GM13976 (cell line): ENCODE measurements at places on chromosomes 12 and 14.

DNA sequence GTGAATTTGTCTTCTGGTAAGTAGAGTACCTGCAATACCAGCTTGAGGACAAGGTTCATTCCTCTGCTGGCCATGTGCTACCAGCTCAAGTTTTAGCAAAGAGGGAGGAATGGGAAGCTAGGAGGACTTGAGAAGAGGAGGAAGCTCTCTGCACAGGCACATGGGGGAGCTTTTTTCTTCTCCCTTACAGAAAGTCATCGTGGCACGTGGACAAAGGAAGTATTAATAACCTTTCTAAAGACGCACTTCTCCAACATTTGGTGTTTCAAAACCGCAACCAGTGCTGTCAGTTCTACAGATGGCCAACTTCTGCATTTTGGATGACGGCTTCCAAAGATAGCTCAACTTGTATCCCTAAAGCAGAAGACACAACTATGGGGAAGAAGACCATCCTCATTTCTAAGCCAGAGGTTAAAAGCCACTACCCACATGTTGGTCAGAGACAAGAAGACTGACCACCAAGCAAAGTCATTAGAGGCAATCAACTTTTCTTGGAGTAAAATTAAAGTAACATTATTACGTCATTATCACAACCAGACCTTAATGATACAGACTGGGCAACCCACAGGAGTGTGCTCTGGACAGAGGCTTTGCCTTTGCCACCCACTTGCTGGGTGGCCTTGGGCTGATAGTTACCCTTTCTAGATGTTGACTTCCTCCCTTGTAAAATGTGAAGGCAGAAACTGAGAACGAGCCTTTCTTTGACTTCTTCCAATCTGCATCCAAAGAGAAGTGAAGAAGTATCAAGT, 12.3 kb upstream of the TMED10 start:
- peak; percentile 46 for DNase-seq

DNA sequence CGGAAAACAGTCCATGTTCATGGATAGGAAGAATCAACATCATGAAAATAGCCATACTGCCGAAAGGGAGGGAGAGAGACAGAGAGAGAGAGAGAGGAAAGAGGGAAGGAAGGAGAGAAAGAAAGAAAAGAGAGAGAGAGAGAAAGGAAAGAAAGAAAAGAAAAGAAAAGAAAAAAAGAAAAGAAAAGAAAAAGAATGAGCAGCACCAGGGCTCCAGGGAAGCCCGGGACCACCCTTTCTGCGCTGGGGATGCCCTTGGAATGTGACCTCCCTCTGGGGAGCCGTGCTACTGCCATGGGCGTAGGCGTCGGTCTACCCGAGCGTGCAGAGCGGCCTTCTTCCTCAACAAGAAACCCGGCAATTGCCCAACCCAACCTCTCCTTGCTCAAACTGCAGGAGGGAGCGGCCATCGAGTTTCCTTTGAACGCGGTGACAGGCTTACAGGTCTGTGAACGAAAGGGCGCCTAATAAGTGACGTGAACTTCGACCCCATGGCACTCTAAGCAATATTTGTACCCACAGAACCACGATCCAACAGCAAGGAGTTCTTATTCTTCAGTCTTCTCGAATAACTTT, 16.9 kb downstream of the OR6S1 start:
- DNase-seq, result peak; percentile 55

- DNase-seq, result no peak
Observed at GRCh38 chr12:2154050-2154449, 101.3 kb downstream of the CACNA1C start.

- DNase-seq, result no peak
Observed at GRCh38 chr12:2076728-2077127, 23.9 kb downstream of the CACNA1C start.

DNA sequence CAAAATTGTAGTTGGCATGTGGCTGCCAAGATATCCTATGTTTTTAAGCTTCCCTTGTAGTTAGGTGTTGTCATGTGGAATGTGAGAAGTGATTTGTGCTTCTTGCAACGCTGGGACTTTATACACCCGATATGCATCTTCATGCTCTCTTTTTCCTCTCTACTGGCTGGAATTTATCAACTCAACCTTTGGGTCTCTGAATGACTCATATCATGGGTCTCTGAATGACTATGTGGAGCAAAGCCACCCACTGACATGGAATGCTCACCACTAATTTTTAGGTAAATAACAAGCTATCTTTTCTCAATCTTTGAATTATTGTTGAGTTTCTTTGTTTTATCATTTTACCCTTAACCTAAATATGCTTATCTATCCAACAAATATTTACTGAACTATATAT, 144.6 kb downstream of the ATP23 start:
- no peak for DNase-seq

GRCh38 chr12:41998436-41998835, 146.2 kb downstream of the GXYLT1 start:
- DNase-seq, result no peak

GRCh38 chr14:99718031-99718810, 34.1 kb downstream of the CYP46A1 start:
- peak; percentile 69 for DNase-seq

DNA sequence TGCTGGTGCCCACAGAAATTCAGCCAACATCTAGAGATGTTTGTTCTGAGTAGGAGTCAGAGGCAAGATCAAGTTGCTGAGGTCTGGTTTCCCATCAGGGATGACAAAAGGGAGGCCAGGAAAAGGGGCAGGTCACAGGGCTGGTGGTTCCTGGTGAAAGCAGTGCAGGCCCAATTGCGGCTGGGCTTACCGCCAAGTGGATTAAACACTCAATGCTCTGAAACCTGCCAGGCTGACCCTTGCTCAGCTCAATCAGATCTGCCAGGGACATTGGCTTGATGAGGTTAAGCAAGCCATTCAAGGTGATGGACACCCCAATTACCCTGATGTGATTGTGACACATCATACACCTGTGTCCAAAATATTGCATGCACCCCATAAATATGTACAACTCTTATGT, 5.5 kb upstream of the OAS1 start:
- no peak for DNase-seq

DNA sequence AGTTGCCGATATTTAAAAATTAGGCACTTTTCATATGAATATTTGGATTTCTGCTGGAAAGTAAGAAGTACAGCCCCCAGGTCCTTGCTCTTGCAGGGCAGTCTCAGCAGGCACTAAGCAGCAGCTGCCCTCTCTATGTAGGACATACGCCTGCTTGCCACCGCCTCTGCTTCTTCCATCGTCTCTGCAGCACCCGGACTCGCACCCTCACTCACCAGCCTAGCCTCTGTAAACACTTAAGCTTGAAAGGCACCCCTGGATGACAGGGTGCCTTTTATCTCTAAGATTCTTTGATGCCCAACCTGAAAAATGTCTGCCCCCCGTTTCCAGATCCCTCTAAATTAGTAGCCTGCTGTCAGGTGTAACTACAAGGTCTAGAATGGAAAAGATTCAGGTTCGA, 19.0 kb downstream of the OTUB2 start:
- DNase-seq, result no peak

- no peak for DNase-seq
Observed at GRCh38 chr12:132503618-132504204, 13.8 kb downstream of the FBRSL1 start.

GRCh38 chr12:40152783-40153383, 47.0 kb upstream of the SLC2A13 start:
- no peak for DNase-seq

DNA sequence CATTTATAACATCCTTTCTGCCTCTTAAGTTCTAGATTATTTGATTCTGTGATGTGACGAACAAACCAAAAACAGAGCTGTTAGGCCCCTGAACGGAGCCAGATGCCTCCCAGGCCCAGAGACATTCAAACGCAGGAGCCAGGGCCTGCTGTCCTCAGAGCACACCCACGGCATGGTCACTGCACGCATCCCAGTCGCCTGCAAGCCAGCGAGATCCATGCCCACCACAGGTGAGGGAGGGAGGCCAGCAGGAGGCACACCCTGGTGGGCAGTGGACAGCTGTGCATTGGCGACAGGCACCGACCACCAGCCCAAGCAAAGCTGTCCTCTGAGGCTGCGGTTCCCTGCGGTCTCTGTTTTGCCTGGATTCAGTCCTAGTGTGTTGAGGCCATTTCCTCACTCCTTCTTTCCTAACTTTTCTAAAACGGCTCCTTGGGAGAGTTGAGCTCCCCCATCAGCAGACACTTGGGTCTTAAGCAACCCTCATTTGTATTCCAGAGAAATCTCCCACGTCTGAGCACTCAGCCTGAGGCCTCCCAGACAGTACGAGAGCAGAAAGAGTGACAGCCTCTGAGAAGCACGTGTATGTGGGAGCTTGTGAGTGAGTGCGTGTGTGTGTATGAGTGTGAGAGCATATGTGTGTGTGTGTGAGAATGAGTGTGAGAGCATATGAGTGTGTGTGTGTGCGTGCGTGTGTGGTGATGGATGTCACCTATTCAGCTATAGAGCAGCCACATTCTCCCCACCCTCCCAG, 81.2 kb downstream of the CHGA start:
- DNase-seq, result no peak

DNA sequence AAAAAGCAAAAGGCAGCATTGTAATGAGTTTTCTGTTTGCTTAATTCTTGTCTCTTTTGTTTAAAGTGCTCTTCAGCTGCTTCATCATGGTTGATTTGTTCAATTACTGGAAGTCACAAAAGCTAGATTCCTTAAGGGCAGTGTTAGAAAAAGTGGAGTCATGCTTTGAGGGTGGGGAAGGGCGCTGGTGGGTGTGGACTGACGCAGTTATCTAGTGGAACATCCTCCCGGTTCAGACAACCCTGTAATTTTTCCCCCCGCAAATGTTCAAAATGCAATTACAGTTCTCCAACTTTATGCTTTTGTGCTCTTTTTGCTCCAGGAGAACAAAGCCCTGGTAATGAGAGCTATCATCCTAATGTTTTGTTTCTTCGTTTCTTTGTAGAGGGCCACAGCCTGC, 2.1 kb downstream of the AKAP6 start:
- DNase-seq, result no peak

DNA sequence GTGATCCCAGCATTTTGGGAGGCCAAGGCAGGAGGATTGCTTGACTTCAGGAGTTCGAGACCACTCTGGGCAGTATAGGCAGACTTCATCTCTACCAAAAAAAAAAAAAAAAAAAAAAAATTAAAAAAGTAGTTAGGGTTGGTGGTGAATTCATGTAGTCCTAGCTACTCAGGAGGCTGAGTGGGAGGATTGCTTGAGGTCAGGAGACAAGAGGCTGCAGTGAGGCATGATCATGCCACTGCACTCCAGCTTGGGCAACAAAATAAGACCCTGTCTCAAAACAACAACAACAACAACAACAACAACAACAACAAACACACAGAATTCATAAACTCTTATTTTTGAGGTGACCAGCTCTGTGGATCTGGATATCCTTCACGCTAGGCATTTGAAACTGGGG, 17.1 kb downstream of the SLC25A3 start:
- no peak for DNase-seq

DNA sequence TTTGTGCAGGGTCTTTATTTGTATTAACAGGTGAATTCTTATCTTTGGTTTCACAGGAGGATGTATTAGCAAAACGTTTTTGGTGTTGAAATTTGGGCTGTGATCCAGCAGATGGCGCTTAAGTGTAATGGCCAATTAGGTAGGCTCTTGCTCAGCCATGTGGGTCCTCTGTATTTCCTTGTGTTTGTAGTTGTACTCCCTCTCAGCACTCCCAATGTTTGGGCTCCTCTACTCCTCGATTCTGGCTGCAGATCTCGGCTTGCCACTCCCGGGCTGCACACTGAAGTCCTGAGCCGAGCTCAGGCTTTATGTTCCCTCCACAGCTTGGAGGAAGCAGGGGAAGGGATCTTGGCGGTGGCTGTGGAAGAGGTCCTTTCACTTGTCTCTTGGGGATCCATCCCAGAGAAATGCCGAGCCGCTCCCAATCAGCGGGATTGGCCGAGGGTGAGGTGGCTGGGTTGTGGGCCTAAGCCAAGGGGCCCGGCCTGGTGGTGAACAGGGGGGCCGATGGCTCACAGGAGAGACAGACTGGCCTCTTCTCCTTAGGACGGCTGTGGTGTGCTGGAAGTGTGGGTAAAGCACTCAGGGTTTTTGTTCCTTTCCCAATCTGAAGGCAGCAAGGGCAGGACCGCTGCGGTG, 133.7 kb downstream of the AEBP2 start:
- DNase-seq, result peak; percentile 57

GRCh38 chr12:2637371-2637770, 157.4 kb upstream of the FKBP4 start:
- DNase-seq, result no peak

DNA sequence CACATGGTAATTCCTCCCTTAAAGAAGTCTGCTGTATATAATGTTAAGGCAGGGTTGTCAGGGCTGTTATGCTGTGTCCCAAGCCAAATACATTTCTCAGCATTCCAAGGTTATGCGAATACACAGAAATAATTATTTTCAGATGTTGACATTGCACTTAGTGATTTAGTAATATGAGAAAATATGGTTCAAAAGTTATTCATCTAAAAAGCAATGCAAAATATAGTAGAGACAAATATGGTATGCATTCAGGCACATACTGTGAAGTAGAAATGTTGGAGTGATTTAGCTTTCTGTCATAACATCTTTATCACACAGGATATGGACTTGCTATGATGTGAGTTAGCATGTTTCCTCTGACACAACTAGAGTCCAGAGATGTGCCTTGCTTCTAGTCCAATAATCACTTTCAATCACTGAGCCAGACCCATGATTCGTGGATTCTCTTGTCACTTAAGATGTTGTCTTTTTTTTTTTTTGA, 70.0 kb downstream of the PDE3A start:
- DNase-seq, result no peak

DNA sequence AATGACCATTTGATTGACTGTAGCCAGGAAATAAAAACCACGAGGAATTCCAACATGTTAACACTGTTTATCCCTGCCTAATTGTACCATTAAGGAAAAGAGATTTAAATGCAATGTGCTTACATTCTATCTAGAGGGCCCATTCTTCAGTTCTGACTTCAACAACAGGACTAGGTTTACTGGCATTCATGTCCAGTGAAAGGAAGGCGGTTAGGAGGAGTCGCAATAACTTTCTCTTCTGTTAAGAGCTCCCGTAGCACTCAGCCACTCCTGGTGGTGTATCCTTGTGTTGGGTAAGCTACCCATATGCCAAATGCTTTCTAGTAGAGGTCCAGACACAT, 154.7 kb downstream of the STXBP6 start:
- DNase-seq, result no peak

DNA sequence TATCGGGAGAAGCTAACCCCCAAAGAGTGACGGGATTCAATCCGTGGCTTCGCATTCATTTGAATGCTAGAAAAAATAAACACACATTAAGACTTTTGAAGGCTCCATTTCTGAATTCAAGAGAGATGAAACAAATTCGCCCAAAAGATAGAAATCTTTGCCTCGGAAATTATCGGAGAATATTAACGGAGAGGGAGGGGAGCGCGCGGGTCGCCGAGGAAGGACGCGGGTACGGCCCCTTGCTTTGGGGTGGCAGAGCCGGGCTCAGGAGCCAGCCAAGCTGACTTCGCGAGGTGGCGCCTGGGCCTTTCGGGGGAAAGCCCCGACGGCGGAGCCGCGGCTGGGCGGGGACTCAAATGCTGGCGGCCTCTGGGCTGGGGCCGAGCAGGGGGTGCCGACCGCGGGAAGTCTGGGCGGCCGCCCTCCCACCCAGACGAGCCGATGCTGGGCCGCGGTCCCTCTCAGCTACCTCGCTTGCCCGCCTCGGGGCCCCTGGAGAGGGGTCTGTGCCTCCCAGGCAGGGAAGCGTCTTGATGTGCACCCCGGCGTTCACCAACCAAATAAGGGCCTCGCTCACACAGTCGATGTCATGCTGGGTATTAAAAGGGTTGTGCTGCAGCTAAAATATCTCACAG, 14.7 kb downstream of the NKX2-1 start:
- peak; percentile 53 for DNase-seq
